CD4-positive, CD25-positive, alpha-beta regulatory T cell (primary cell): ENCODE measurements at places on chromosomes 2 and 18.

DNA sequence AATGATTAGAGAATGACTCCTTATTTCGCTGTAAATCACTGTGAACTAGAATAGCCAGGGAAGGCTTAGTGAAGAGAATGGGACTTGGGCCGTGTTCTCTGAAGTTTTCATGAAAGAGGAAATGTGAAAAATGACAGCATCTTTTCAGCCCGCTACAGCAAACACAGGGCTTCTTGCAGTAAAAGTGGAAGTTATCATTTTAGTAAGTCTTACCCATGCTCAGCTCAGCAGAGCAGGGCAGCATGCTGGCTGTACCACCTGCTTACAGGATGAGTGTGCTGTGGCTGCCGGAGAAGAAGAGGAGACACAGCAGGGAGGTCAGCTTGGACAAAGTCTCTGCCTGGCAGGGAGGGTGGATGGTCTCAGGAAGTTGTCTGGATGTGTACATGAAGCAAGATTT is 300.7 kb upstream of the DLGAP1 start:
- DNase-seq: no peak

DNA sequence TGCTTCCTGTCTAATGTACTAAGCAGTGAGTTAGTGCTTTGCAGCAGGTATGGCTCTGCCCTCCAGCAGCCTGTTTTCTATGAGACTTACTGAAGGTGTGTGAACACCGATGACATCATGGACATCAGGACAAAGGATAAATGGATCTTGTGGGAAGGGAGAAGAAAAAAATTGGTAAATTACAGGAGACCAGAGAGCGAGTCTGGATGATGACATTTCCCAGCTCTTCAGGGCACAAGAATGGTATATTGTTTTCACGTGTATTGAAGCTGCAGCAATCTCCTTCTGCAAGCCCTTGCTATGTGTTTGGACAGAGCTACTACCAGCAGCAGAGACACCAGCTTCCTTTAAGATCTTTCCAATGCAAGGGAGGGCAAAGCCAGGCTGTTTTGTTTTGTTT is 47.2 kb downstream of the DCC start:
- DNase-seq: no peak

GRCh38 chr2:72924353-72925240 is 7.3 kb downstream of the EMX1 start:
- no peak for DNase-seq

DNA sequence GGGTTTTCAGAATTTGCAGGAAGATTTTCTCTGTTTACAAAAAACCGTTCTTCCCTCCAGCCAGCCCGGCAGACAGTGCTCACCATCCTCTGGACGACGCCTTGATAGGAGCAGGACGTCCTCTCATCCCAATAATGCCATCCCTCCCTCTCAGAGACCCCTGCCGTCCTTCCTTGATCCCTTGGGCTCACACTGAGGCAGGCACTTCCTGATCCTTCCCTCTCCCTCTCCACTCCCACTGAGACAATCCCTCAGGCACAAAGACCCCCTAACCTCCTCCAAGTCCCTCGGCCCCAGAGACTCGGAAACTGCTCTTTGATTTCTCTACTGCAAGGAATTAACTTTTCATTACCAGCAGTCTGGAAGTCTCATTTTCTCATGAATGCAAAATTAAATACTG is 42.5 kb downstream of the PAX3 start:
- DNase-seq: no peak

- DNase-seq: peak; percentile 76
Observed at GRCh38 chr18:70621710-70622109, 332.9 kb downstream of the SOCS6 start.

GRCh38 chr2:11177871-11178690 is 22.8 kb downstream of the SLC66A3 start:
- DNase-seq: no peak

- DNase-seq: no peak
Observed at GRCh38 chr2:235366390-235366789, 127.5 kb upstream of the AGAP1 start.

GRCh38 chr18:11669271-11669947 is 19.7 kb upstream of the GNAL start:
- no peak for DNase-seq

GRCh38 chr2:52474091-52474490 is 1293.5 kb upstream of the CHAC2 start:
- no peak for DNase-seq

- no peak for DNase-seq
Observed at GRCh38 chr2:46058140-46058539, 239.1 kb upstream of the EPAS1 start.

DNA sequence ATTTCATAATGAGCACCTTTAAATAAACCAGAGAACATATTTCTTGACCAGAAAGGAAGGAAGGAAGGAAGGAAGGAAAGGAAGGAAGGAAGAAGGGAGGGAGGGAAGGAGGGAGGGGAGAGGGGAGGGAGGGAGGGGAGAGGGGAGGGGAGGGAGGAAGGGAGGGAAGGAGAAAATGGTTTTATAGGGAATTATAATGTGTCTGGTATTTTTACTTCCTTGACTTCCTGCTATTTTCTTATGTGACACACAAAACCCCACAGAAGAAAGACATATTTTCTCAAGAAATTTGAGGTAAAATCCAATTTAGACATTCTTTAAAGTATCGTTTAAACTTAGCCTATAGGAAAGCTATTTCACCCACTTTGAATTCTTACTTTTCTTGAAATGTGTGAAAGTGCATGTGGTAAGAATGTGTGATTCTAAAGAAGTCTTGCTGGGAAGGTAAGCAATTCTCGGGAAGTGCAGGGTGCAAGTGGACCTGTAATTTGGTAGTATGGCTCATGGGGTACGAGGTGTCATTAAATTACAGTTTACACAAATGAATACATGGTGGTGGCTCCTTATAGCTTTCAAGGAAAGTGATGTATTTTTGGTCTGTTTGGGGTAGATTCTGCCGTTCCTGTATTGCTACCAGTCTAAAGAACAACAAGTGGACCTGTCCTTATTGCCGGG is 18.0 kb downstream of the RNF125 start:
- no peak for DNase-seq

- DNase-seq: no peak
Observed at GRCh38 chr2:133054297-133054696, 384.3 kb upstream of the LYPD1 start.

DNA sequence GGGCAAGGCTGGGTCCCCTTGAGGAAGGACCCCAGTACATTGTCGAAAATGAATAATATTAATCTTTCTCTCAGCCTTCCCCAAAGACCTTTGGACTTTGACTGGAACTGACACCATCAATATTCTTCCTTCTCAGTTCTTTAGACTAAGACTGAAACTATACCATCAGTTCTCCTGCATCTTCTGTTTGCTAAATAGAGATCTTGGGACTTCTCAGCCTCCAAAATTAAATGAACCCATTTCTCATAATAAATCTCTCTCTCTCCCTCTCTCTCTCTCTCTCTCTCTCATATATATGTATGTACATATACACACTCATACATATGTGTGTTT is 39.7 kb upstream of the VRK2 start:
- DNase-seq: no peak

DNA sequence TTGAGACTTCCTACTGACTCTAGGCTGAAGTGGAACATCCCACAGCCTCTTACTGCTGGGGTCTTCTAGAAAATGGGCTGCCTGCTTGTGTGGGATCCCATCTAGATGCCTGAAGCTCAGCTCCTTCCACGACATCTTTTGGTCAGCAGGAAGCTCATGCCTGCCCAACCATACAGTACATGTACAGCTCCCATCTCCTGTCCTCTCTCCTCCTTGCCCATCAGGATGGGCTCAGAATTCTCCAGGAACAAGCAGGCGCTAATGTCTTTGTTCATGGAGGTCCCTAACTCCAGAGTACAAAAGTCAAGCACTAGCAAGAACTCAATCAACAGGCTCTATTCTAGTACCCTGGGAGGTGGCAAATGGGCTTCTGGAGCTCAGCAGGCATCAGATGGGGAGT is 31.7 kb upstream of the GPR17 start:
- no peak for DNase-seq

- DNase-seq: no peak
Observed at GRCh38 chr2:235543128-235543750, 49.4 kb downstream of the AGAP1 start.

DNA sequence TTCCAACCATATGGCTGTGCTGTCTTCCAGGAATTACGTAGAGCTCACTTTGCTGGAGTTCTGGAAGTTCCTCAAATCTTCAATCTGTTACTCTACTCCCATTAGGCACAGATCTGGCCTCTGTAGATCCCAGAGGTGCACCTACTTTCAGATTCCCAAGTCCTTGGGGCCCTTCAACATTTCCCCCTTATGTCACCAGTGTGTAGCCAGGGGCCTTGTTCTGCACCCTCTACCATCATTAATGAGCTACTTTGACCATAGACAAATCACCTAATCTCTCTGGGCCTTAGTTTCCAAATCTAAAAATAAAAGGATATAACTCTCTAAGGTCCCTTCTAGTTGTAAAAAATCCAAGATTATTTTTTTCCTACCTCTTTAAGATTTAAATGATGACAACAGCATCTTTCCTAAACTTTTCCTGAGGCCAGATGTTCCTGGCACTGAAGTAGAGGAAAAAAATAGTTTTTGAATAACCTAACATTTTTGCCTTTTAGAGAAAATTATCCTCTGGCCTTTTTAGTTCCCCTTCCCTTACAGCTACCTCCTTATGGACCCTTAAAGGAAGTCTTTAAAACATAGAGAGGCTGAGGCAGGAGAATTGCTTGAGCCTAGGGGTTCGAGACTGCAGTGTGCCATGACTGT is 31.0 kb upstream of the WIPF1 start:
- no peak for DNase-seq

GRCh38 chr2:8403876-8404275 is 278.0 kb upstream of the ID2 start:
- DNase-seq: no peak

- no peak for DNase-seq
Observed at GRCh38 chr18:22163416-22164161, 5.8 kb upstream of the GATA6 start.
